ENCODE measurements at places on chromosomes 11 and 22.

- DNase-seq = no peak
These were observed 27.6 kb downstream of the KCTD17 start for GRCh38 chr22:37079158-37079557.

DNA sequence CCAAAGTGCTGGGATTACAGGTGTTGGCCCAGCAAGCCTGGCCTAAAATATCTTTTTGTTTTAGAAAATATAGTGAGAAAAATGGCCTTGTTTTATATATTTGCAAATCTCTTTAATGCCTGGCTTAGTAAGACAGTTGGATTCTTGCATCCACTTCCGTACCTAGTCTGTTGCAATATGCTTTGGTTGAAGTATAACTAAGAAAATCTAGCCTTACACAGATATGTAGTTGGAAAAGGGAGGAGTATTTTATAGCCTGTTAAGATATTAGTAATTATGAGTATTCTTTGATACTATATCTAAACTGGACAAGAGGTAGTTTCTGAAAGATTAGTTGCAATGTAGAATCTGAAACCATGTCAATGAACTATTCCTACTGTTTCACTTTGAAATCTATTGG lies 65.1 kb downstream of the ZNRF3 start:
- DNase-seq = no peak

- no peak for DNase-seq
These were observed 24.5 kb downstream of the MOB2 start for GRCh38 chr11:1461826-1462697.

DNA sequence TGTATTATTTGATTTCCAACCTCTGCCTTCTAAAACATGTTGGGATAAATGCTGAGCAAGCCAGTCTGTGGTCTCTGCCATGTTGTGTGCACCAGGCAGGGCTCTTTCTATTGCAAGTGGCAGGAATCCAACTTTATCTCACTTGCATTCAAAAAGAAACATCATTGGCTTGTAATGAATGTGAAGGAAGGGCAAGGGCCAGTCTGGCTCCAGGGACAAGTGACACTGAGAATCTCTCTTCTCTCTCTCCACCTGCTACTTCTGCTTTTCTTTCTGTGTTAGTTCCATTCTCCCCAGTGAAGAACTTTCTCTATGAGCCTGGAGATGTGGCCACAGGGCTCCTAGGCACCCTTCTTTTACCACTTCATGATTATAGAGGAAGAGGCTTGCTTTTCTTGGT lies 329.9 kb upstream of the NCAM1 start:
- no peak for DNase-seq

DNA sequence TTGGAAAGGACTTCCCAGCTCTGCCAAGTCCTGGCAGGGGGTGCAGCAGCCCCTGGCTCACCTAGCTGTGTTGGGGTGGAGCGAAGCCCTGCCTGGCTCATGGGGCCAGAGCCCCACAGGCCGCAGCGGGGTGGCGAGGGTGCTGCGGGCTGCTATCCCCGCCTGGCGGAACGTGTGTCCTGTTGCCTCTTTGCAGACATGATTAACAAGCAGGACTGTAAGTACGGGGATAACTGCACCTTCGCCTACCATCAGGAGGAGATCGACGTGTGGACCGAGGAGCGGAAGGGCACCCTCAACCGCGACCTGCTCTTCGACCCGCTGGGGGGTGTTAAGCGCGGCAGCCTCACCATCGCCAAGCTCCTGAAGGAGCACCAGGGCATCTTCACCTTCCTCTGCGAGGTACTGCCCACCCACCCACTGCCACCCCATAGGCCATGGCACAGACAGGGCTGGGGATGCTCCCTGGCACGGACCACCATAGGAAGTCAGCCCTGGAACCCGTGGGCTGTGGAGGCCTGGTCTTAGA lies 35.9 kb upstream of the TEF start:
- DNase-seq = no peak

GRCh38 chr11:119486691-119487259 lies 63.8 kb upstream of the THY1 start:
- no peak for DNase-seq

- DNase-seq = no peak
These were observed 7.6 kb downstream of the OR9G1 start for GRCh38 chr11:56706486-56706885.

GRCh38 chr11:126465573-126466188 lies 110.2 kb downstream of the ST3GAL4 start:
- no peak for DNase-seq
